Breast epithelium (tissue), 4 donors: ENCODE measurements at places on chromosomes 5 and 9.

DNA sequence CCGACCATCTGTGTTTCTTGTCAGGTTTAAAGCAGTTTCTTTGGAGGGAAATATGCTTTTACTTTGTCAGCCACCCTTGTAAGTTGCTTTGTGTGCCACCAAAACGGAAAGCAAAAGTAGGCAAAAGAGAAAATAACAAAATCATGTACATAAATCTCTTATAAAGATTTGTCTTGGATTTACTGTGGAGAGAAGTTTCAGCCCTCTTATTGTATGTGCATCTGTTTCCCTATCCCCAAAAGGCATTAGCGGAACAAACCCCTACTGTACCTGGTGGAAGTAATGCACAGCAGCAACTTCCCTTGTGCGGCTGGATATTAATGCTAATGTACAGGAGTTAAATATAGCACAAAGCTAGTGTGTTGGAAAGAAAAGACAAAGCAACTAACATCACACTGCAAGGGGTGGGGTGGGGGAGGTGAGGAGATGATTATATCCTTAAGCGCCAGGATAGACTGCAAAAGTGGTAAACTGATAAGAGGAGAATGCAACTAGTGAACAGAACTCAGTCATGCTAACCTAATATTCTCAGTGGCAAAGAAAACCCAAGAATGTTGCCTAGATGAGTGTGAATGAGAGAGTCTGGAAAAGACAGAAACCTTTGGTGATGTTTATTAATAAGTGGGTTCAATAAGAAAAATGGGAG lies 396.5 kb upstream of the MEF2C start:
- DNase-seq: no peak

DNA sequence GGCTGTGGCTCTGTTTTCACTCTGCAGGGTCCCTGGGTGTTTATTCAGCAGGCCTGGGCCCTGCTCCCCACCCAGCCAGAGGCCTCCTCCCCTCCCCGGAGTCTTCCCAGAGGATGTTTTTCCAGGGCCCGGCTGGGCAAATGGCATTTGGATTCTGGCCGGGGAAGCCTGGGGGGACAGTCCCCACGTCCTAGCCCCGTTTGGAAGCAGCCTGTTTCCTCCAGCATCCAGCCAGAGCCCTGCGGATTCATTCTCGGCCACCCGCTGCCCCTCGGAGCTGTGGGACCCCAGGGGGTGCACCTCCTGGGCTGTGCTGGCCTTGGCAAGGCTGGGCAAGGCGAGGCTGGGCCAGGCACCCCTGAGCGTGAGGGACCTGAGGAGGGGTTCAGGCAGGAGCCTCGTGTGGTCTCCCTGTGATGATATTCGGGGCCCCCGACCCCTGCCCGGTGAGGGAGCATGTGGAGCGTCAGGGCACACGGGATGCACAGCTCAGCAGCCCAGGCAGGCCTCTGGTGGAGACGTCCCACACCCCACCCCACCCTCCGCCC lies 48.8 kb upstream of the EGFL7 start:
- no peak for DNase-seq

DNA sequence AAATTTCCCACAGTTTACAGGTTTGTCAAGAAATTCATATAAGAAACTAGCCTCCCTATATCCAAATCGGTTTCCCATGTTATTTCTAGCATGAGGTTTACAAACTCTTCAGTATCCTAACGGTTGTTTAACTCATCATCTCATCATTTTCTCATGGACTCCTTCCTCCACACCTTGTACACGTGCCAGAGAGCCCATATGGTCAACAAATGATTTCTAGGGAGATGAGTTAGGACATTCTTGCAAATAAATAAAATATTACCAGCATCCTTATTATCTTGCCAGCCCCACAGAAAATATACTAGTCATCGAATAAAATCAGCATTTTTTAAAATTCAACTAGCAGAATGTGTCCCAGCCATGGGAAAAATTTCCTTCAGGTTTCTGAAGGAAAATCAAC lies 285.2 kb downstream of the EBF1 start:
- no peak for DNase-seq

GRCh38 chr5:53871050-53871449 lies 310.6 kb downstream of the NDUFS4 start:
- no peak for DNase-seq

DNA sequence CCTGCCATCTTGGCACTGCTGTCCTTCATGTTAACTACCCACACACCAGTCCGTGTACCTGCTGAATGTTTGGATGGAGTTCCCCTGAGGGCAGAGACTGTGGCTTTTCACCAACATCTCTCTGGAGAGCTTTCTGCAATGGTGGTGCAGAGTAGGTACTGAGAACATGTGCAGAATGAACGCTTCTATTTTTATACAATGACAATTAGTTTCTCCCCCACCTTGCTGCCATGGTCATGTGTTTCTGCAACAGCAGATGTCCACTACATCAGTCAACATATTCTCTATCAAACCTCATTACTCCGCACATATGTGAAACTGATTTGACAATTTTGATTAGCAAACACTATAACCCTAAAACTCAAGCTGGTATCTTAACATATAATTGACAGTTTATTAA lies 14.5 kb downstream of the PTCH1 start:
- no peak for DNase-seq

- DNase-seq: no peak
Measured at GRCh38 chr5:84524491-84524890, 139.8 kb upstream of the EDIL3 start.

- peak; percentile 47 for DNase-seq
Measured at GRCh38 chr9:135818718-135819475, 88.4 kb downstream of the CAMSAP1 start.

GRCh38 chr9:751137-752051 lies 90.1 kb upstream of the DMRT1 start:
- DNase-seq: no peak

- no peak for DNase-seq
Measured at GRCh38 chr5:50808406-50808805, 142.0 kb downstream of the PARP8 start.

DNA sequence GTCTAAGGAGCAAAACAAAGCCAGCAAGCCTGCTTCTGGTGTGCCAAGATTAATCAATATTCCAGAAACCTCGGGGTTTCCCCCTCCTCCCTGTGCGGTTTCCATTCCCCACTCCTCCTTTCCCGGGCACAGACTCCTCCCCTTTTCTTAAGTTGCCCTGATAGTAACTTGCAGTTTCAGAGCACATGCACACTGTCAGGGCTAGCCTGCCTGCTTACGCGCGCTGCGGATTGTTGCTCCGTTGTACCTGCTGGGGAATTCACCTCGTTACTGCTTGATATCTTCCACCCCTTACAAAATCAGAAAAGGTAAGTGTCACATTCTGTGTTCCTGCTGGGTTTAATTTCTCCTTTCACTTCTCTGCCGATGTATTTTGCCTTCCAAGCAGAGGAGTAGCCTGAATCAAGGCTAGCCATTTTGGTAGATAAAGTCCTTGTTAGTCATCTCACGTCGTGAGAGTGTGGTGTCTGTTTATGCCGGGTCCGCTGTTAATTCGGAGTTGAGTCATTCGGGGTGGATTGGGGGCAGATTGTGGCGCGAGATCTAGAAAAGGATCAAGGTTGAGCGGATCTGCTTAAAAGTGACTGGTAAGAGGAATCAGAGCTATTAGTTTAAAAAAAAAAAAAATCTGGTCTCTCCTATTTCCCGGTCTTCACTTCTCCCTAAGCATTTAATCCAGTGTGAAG lies at the start of gene SLC1A3:
TSS of gene SLC1A3 (plus strand) at position 179 of the 686 bp plus-strand sequence. CDS start 1,818 bp downstream, outside the sequence.
- no peak for DNase-seq

- no peak for DNase-seq
Measured at GRCh38 chr5:8811581-8811980, 734.3 kb downstream of the SEMA5A start.

GRCh38 chr9:124960409-124960752 lies 19.5 kb upstream of the GOLGA1 start:
- no peak for DNase-seq

GRCh38 chr5:68418201-68418600 lies 202.6 kb downstream of the PIK3R1 start:
- no peak for DNase-seq

- DNase-seq: no peak
Measured at GRCh38 chr9:120791161-120791560, 2.1 kb downstream of the FBXW2 start.

DNA sequence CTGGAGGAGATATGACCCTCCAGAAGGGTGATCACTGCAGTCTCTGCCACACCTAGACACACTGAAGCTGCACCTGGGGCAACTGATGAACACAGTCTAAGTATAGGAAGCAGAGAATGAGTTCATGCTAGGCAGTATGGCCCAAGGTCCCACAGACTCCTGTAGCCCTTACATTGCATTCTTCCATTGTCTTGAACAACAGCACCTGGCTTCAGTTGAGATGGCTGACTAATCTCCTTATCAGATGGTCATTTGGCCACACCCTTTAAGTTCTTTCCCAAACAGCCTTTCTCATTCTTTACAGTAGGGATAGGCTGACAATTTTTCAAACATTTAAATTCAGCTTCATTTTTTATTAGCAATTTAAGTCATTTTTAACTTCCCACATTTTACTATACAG lies 23.1 kb downstream of the CENPK start:
- DNase-seq: no peak

GRCh38 chr5:16712620-16713019 lies 95.8 kb upstream of the RETREG1 start:
- no peak for DNase-seq

GRCh38 chr5:38468202-38468673 lies 88.2 kb downstream of the LIFR start:
- DNase-seq: no peak

DNA sequence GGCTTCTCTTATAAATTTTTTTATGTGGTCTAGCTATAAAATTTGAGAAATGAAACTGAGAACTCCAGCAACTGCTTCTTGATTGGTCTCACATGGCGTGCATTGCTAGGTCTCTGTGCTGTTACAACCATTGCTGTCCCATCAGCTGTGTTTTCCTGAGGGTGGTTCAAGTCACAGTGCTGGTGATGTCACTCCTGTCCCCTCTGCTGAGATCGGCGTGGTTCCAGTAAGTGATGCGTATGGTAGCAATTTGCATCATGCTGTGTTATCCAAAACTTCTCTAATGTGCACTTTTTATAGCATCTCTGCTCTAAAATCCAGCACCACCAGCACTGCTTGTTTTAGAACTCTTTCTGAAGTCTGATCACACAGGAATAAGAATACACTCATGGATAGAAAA lies 112.6 kb upstream of the ZNF608 start:
- DNase-seq: no peak
